Epithelial cell of alveolus of lung (primary cell): ENCODE measurements at places on chromosomes 7 and 10. TPM values are rescaled to one million over a fixed set of nuclear protein-coding genes. Genes with fewer than 3 reads are reported as not detected.

Gene ALOX5
- under 0.01 and 0.08 TPM in 2 replicates for total RNA-seq

Gene MRPS16
- 46.5 and 60.0 TPM in 2 replicates for total RNA-seq

Gene CYP3A4
- not detected in 2 replicates for total RNA-seq

Gene CARD11
- total RNA-seq: 0.16 and 6.9 TPM in 2 replicates

Gene TMEM229A
- total RNA-seq: under 0.01 and 1.4 TPM in 2 replicates

Gene TAS2R41
- not detected in 2 replicates for total RNA-seq

Gene ARPC1A
- total RNA-seq: 121 and 235 TPM in 2 replicates

Gene KLF14
- total RNA-seq: 0.13 TPM in 1 of 2 replicates, not detected in the other

Gene LBX1
- total RNA-seq: not detected in 2 replicates

Gene PAPOLB
- total RNA-seq: not detected in 2 replicates
